Right cardiac atrium (tissue), 5 donors: ENCODE measurements at places on chromosomes 7 and 10. TPM values are rescaled to one million over a fixed set of nuclear protein-coding genes. Genes with fewer than 3 reads are reported as not detected.

OPN1SW gene
- not detected for total RNA-seq

DNA sequence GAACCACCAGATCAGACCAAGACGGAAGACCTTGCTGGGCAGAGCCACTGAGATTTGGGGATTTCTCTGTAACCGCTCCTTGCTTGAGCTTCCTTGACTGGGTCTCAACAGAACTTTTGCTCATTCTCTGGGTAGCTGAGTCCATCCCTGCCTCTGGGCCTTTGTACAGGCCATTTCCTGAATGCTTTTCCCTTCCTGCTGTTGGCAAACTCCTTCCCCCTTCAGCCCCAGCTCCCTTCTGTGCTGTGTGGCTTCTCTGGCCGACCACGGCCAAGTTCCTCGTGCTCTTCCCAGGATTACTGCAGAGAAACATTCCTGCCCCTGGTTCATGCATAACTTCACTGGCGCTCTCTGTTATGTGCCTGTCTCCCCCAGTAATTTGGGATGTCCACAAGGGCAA, 150.5 kb upstream of the GPR26 start:
- no peak for DNase-seq

DNA sequence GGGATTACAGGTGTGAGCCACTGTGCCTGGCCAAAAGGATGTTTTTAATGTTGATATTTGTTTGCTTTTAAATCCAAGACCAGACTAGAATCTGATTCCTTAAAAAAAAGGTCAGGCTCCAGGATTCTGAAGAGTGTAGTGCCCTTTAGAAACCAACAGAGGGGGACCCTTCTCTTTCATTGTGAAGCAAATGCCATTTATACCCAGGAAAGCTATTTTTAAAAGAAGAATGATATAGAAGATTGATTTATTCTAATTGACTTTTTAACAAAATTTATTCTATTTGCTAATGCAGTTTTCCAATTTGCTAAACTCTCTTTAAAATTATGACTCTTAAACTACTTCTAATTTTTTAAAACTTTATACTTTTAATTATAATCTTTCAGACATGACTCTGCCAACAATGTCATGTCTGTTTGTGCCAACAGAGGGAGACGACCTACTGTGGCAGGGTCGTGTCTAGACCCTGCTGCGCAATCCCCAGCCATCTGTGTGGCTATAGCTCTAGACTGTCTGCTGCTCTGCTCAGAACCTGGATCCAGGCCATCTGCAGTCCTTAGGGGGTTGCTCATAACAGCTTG, 201.0 kb upstream of the IMMP2L start:
- DNase-seq: peak; percentile 61

DNA sequence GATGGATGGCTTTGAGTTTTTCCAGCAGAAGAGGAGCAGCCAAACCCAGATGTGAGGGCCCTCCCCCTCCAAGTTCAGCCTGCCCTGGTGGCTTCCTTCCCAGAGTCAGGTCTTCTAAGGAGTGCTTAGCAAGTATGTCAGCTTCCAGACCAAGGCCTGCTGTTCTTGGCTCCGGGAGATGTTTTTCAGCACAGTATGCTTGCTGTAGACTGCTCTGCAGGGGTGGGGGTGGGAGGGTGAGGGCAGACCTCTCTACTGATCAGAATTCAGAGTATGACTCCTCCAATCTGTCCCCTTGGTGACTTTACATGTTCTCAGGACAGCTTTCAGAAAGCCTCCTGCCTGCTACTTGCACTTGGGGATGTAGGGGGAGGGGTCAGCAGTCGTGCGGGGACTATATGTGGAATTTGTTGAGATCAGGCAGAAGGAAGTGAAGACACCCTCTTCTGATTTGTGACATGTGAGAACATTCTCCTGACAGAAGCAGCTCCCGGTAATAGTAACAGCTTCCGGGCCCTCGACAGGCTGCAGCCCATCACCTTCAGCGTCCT, 516.4 kb upstream of the ZMIZ1 start:
- peak; percentile 64 for DNase-seq

DNA sequence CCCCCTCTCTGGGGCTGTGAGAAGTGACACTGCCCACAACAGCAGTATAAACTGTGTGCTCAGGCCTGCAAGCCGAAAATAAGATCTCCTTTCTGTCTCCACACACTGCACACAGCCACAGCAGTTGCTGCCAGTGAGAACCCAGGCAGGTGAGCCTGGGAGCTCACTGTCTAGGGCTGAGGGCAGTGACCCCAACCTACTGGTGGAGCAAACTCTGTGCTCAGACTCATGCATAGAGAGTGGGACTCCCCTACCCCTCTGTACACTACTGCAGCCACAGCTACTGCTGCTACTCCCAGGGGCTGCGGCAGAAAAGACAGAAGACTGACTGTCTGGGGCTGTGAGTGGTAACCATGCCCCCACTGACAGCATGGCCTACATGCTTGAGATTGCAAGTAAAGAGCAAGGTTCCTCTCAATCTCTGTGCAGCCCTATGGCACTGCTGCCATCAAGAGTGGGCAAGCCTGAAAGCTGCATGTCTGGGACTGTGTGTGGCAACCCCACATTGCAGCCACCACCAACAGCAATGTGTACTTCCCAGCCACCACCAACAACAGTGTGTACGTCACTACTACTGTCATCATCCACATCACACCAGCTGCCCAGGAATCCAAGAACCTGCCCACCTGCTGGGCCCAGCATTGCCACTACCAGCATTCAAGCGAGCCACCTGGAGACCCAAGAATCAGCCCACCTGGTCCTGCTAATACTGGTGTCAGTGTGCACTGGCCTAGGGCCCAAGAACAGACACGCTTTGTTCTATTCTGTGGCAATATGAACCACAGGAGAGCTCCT, 226.1 kb downstream of the XPNPEP1 start:
- no peak for DNase-seq

GRCh38 chr7:1662767-1663166, 7.3 kb upstream of the ELFN1 start:
- peak; percentile 4 for DNase-seq

GRCh38 chr10:80468806-80469421, 14.8 kb downstream of the TSPAN14 start:
- no peak for DNase-seq

- DNase-seq: no peak
Measured at GRCh38 chr10:70648427-70648826, 23.9 kb upstream of the ADAMTS14 start.

DNA sequence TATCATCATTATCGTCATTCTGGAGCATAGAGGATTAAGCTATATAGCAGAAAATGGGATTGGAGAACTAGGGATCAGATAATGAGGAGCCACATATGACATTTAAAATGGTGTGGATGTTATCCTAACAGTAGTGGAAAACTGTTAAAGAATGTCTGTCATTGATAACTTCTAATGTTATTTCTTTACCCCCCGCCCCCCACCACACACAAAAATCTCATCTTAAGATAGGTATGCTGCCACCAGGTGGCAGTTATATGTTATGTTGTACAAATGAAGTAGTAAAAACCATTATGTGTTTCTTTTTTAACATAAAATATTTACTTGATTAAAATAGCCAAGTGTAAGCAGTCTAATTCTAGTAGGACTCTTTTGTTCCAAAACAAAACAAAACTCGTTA, 13.0 kb downstream of the AKAP9 start:
- DNase-seq: no peak

DNA sequence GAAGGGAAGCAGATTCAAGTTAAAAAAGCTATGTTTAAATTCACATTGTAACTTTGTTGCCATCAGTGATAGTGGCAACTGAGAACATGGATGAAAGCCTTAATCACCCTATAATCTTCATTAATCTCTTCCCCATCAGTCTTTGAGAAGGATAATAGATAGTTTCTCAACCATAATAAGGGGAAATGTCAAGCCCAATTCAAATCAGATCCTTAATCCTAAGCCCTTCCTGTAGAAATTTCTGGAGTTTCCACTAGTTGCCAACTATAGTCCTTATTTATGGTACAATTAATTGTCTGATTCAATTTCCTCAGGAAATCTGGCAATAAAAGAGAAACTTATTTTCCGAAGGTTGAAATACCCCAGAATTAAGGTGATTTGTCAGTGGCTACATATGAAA, 431.8 kb downstream of the ZWINT start:
- DNase-seq: no peak

GRCh38 chr7:139557857-139558581, 34.5 kb downstream of the CLEC2L start:
- DNase-seq: no peak

GRCh38 chr7:66183700-66184099, 21.4 kb upstream of the TPST1 start:
- no peak for DNase-seq

DNA sequence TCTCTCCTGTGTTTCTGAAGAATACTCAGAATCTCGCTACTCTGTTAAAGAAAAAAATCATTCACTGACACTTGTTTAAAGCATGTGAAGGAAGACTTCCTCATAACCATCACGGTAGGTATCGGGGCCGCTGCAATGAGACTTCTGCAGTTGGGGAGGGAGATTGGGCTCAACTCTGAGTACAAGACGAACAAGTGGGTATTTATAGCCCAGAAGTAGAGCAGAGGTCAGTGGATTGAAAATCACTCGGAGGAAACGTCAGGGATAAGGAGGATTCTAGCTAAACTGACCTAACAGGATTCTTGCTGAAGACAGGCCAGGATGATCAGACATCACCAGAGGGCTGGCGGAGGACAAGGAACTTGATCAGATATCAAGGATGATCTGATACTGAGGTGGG, 33.3 kb downstream of the ITPRIP start:
- DNase-seq: no peak
